ENCODE measurements at places on chromosomes 1 and 21.

DNA sequence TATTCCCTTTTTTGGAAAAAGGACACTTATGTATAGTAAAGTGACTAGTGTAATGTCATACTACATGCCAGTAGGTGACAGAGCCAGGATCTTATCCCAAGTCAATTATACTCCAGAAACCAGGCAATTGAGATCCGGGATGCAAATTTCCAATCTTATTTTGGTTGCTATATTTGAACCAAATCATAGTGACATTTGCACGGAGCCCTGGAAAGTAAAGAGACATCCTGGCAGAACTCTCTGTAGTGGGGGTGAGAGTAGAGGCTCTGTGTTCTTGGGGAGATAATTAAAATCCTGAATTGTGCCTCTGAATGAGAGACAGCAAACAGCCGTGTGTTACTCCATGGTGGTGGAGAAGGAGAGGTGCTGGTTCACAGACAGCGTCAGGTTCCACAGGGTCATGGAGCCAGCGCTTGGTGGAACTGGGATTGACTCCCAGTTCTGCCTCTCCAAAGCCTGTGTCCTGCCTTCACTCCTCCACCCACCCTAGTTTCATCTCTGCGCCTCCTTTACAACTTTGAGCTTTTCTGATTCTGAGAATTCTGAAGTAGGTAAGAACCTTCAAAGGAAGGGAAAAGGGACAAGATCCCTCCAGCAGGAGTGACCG lies 432.3 kb downstream of the PTPRU start:
- DNase-seq = no peak

GRCh38 chr1:38579056-38579455 lies 280.5 kb downstream of the RRAGC start:
- no peak for DNase-seq

DNA sequence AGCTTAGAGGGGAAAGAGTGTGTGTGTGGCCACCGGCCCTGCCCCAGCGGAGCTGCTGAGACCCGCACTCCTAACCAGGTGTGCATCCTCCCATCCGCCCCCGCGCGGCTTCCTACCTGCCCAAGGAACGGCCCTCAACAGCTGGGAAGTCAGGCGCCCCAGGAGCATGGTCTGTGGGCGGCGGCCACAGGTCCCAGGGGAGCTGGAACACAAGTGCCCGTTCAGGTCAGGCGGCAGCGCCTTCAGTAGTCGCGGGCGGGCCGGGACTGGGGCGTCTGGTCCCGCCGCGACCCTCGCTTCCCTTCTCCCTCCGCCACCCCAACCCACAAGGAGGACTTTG lies 448 bp downstream of the AURKAIP1 start:
- no peak for DNase-seq

- no peak for DNase-seq
Measured at GRCh38 chr1:87219626-87220025, 109.1 kb upstream of the LMO4 start.

DNA sequence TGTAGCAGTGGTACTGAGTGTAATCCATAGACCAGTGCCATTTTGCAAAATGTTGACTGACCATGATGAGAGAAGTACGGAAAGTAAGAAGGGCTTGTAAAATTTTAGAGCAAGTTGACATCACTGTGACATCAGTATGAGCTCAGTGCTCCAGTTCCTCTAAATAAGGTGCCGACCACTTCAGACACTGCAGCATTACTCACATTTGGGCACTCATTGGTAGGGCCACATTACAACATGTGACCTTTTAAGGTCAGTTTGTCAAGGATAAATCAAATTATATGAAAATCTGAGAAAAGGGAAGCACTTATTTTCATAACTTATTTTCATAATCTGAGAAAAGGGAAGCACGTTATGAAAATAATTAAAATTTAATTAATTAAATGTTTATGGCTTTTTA lies 128.0 kb upstream of the ERG start:
- no peak for DNase-seq

DNA sequence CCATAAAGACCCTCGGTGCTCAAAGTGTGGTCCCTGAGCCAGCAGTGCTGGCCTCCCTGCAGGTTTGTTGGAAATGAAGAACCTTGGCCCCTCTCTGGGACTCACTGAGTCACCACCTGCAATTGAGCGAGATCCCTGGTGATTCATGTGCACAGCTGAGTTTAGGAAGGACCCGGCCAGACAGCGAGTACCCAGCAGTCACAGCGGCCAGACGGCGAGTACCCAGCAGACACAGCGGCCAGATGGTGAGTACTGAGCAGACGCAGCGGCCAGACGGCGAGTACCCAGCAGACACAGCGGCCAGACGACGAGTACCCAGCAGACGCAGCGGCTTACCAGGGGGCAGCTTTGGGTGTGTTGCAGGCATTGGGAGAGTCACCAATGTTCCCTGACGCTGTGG lies 123.8 kb downstream of the PRDM16 start:
- DNase-seq = no peak

DNA sequence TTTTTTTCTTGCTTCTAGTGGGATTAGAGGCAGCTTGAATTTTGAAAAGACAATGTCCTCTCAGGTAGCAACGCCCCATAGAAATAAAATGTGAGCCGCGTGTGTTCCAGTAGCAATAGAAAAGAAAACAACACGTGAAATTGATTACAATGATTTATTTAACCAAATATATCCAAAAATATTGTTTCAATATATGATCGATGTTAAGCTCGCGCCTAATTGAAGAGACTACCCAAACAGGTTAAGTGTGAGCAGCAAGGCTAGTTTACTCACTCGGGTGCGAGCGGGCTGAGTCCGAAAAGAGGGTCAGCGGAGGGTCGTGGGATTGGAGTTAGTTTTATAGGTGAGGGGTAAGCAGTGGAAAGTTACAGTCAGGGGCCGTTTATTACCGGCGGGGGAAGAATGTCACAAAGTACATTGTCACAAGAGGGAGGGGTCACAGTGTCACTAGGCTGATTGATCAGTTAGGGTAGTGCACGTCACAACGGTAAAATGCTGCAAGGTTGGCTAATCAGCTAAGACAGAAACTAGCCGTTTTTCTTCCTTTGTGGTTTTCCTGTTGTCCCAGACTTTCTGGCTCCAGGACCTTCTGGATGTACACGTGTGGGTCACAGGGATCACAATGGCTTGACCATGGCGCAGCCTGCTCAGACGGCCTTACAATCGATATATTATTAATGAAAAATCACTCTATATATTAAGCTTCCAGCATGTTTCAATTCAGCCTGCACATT lies 697 bp upstream of the ZNF670 start:
- no peak for DNase-seq

GRCh38 chr1:59427155-59427554 lies 130.3 kb downstream of the FGGY start:
- no peak for DNase-seq

GRCh38 chr21:37670883-37671282 lies 245.4 kb downstream of the KCNJ6 start:
- DNase-seq = no peak

DNA sequence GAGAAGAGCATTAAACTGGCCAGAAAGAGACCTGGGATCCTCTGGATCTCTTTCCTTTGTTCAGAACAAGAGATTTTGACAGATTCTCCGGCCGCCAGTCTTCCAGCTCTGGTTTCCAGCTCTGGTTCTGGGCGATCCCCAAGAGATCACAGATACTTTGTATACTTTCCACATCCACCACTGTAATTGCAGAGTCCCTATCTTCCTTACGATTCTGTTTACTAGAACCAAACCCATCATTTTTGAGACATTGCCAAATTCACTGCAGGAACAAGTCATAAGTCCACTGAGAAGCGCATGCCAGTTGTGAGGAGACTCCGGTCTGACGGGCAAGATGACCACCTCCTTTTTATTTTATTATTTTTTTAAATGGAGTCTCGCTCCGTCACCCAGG lies 505.2 kb downstream of the SMYD3 start:
- DNase-seq = no peak

DNA sequence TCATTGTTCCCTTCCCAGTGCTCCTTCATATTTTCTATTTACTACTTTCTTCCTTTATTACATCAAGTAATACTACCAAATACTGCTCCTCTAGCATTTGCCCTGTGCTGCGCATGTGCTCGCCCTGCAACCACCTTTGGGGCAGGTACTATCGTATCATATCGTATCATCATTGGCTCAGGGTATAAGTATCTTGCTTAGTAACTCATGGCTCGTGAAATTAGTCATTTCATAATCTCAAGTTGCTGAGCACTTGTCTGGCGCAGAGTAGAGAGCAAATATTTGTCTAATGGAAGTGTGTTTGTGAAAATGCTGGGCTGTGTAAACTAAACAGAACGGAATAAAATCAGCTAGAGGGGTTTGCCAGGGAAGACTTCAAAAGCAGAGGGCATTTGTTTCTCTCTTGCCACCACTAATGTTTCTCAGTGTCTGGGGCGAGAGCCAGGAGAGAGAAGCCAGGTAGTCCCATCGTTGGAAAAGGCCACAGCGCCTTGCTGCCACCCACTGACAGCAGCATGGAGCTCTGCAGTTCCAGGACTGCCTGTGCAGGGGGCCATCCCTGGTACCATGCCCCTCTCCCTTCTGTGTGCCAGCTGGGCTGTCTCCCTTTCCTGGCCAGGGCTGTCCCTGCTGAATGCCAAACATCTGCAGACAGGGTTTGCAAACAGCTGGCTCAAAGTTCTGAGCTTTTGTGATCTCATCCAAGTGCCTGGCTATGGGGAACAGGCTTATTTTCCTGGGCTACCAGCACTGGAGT lies 20.0 kb upstream of the CPT2 start:
- DNase-seq = no peak

- DNase-seq = no peak
Measured at GRCh38 chr1:155008015-155008941, 5.7 kb downstream of the ZBTB7B start.

DNA sequence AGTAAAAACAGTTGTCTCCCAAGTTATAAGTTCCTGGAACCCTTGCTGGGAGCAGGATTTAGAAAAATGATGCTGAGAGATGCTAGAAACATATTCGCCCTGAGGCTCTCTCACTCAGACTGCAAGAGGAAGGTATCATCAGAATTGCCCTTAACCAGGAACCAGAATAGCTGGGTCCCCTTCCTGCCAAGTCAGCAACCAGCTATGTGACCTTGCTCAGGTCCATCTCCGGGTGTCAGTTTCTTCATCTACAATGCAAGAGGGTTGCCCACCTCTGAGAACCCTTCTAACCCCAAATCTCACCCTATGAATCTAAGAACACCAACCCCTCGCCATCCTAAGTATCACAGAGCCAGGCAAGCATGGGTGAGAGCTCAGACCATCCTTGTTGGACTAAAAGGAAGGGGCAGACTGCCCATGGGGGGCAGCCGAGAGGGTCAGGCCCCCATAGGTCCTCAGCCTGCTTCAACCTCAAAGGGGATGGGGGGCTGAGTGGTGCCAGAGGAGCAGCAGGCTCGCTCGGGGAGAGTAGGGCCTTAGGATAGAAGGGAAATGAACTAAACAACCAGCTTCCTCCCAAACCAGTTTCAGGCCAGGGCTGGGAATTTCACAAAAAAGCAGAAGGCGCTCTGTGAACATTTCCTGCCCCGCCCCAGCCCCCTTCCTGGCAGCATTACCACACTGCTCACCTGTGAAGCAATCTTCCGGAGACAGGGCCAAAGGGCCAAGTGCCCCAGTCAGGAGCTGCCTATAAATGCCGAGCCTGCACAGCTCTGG lies 390 bp upstream of the S100A9 start:
- DNase-seq = no peak

GRCh38 chr1:167022384-167022783 lies 33.3 kb downstream of the MAEL start:
- DNase-seq = no peak

DNA sequence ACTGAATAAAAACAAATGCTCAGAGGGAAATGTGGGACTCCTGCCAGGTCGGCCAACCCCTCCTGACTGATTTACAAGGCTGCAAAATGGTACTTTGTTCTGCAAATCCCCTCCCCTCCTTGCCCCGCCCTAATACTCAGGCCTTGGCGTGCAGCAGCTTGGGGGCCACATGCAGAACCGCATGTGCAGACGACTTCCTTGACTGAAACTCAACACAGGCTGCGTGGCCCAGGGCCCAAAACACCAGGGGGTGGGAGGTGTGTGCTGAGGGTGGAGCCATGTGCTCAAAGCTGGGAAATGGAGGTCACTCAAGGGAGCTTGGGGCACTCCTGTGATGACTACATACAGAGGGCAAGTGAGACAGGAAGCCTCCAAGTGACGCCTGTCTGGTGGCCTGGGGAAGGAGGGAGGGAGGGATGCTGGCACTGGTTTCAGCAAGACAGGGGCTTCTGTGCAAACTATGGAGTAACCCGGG lies 87.2 kb downstream of the MRPL37 start:
- peak; percentile 77 for DNase-seq

DNA sequence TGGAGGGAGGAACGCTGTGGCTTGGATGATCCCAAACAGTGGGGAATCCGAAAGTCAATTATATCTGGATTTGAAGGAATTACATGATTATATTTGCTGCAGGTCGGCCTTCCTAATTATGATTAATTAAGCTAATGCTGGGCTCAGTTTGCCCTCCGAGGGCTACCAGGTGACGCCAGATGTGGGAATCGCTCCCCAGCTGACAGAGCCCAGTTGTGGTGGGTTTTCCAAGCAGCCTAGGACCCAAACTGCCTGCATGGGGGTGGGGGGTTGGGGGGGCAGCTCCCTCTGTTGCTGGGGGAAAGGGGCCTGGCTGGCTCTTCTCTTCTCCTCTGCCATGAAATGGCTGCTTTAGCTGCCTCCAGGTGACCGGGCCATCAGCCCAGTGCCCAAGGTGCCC lies 147.6 kb upstream of the C1orf174 start:
- DNase-seq = no peak

DNA sequence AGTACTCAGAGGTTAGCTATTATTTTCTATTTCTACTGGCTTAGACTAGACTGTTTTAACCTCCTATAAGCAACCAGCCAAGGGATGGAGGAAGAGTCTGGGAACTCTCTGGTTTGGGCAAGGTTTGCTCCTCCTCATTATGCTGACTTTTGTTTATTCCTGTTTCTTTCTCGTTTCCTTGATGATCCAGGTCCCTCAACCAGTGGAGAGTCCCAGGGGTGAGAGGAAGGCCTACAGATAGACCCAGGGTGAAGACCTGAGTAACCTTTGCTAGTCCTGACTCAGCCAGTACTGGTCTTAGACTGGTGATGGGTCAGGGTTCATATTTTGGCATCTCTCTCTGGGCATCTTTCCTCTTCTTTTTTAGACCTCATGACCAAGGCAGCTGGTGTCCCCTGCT lies 5.4 kb downstream of the TUFT1 start:
- no peak for DNase-seq

GRCh38 chr1:190172651-190173430 lies 304.8 kb downstream of the BRINP3 start:
- no peak for DNase-seq

DNA sequence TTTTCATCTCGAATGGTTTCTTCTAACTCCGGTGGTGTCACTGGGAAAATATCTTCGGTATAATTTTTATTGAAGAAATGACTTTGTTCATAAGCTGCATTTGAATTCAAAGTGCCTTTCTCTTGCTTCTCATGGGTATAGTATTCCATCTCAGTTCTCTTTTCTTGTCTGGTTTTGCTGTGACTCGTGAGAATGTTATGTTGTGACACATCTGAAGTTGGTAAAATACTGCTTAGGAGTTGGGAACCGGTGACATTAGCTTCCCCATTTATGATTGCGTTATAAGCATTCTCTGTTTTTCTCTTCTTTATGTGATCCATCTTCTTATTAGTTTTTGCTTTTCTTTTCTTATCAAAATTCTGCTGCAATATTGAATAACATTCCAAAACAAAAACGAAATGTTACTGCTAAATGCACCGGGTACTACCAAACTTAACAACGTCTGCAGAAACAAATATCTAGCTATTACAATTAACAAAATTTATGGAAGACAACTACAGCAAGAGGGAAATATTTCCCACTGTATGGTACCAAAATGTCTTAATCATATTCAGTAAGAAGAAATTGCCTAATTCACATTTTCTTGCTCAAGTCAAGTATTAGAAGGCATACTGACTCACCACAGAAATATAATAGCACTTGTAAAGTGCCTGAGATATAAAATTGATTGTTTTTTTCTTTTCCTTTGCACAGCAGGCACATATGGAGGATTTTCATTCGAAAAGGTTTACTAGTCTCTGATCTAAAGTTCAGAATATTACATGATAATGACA lies 15.5 kb downstream of the LRIF1 start:
- DNase-seq = no peak

Measured in right renal pelvis (tissue), 4 donors.